ENCODE measurements at places on chromosomes 7 and 10.

DNA sequence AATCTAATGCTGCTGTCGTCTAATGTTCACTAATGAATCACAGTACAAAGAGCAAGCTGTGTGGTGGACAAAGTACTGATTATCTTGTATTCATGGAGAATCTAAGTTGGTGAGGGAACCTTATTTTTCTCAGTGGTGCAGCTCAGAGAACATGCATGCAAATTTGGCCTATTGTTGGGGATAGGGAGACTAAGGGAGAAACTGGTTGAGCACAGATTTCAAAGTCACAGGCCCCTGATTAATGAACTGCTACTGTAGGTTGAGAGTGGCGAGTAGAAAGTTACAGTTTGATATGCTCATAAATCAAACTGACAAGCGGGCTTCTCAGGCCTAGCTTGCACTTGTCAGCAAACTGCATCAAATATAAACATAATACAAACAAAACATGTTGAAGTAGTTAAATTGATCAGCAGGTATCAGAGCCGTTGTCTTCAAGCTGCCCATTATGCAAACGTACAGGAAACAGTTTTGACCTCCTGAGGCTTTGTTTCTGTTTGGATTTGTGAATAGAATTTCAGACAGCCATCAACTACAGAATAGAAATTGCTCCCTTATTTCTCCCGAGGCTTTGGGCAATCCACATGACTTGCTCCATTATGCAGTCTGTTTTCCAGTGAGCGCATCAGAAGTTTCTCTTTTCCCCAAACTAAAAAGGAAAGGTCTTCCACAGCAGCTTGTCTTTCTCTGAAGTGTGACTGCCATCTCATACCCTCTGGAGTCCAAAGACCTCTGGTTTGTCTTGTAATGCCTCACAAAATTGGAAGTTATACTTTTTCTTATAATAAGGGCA, 215.8 kb downstream of the FOXP2 start:
- DNase-seq = no peak

GRCh38 chr7:129055861-129056464, 1.1 kb upstream of the TNPO3 start:
- no peak for DNase-seq

DNA sequence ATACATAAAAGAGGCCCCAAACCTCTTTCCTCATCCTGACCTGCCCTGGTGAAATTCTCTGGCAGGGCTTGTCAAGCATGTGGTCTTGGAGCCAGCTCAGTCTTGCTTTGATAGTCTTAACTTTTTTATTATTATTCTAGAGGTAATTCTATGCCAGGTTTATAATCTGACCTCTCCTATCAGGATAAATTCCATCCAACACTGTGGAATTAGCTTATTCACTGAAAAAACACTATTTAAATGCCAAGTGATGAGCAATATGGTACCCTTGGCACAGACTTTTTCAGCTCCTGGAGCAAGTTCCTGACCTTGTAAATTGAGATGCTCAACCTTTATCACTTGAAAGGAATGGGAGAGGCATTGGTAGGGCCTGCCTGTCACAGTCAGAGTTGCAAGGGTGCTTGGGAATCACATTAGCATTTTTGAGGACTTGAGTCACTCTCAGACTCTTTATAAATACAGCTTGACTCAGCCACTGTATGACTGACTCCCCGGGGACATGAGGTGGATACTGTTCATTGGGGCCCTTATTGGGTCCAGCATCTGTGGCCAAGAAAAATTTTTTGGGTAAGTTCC, at the start of gene CPA4:
Gene CPA4, plus strand, starts transcription at position 480 of the 576 bp plus-strand sequence. Its CDS starts 20 bp downstream, at position 500.
- DNase-seq = no peak

DNA sequence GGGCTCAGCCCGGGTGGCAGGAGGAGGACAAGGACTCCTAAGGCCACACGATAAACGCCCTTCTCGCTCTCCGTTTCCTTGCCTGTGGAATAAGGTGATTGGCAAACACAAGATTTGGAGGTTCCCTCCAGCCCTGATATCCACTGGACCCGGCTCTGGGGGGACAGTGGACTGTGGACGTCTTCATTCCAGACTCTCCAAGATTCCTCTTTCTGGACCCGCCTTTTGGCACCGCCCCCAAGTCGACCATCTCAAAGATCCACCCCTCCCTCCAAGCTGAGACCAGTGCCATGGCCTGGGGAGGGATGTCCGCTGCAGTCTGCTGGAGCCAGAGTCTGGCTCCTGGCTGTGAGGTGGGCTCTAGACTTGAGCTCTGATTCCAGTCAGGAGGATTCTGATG, 23.6 kb downstream of the ZNF783 start:
- no peak for DNase-seq
